ENCODE measurements at places on chromosomes 13 and 19.

DNA sequence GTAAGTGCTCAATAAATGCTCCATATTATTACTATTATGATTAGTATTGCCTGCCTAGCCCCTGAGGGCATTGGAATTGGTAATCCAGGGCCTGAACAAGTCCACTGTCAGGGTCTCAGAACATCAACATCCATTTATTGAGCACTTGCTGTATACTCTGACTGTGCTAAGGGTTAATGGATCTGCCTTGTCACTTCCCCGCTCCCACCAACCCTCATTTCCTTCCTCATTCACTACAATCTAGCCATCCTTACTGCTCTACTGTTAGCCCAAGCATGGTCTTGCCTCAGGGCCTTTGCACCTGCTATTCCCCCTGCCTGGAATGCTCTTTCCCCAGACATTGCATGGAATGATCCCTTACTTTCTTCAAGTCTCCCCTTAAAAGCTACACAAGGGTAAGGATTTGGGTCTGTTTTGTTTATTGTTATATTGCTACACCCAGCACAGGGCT is 12.7 kb upstream of the ANGPTL8 start:
- DNase-seq: no peak

GRCh38 chr19:47628078-47628771 is 19.3 kb downstream of the BICRA start:
- DNase-seq: no peak

DNA sequence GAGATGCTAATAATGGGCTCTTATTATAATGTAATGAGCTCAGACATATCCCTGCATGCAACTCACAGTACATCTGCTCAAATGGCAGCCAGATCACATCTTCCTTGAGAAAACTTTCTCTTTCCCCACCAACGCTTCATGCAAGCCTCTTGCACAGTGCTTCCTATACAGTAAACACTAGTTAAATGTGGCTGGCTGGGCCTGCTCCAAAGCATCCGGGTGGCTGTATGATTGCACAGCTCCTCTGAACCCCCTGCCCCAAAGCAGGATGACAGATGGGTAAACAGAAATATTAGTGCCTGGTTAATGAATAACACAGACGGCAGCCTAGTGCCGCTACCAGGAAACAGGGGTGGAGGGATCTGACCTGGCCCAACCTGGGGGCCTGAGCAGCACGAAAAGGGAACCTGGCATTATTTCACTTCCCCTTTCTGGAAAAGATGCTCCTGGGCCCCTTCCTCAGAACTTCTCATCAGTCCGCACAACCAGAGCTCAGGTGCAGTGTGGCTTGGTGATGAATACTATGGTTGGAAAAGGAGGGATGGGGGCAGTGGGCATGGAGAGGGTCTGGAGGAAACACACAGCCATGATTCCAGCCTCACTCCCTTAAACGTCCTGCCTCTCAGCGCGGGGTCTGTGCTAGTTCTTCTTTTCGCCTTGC is 10.8 kb downstream of the FFAR2 start:
- DNase-seq: no peak

GRCh38 chr19:32675720-32676185 is at the start of gene RGS9BP:
TSS of gene RGS9BP (plus strand) at chr19:32675848. CDS start at chr19:32676264, 416 bp downstream.
- DNase-seq: peak; percentile 72

DNA sequence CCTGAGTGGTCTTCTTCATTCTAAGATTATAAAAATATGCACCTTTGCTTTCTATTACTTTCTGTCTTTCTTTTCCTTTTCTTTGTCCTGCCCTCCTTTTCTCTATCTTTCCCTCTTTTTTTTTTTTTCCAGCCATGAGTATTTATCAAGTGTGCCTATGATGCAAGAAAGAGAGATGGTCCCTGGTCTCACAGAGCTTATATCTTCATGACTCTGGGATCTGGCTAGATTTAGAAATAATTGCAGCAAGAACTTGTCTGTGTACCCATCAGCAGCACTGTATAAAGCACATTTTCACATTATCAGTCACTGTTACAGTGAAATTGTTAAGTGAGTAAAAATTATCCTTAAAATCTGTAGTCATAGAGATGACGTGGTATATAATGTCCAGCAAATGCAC is 31.6 kb upstream of the GAS6 start:
- no peak for DNase-seq

DNA sequence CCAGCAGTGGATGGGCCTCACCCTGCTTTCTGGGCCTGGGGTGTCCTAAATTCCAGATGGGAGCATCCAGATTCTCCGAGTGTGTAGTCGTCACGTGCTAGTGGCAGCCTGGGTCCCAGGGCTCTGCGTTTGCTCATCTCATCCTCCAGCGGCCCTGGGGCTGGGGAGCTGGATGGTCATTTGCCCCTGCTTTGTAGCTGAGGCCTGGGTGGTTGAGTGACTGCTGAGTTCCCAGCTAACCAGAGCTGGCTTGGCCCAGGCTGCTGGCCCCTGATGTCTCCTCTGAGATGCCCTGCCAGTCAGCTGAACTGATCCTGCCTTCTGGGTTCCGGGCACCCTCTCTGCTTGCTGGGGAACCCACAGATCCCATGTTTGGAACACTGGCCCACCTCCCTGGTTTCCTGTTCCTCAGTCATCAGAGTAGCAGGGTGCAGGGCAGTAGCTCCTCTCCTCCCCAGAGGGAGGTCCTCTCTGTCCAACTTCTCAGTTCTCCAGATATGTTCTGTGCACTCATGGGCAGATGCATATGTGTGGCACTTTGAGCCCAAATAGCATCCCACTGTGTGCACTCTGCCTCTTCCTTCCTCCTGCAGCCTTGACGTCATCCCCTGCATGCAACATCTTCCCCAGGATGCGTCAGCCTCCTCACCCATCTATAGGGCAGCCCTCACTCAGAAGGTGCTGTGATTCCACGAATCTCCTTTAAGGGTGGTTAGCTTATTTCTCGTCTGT is 22.4 kb upstream of the CRTC1 start:
- no peak for DNase-seq

DNA sequence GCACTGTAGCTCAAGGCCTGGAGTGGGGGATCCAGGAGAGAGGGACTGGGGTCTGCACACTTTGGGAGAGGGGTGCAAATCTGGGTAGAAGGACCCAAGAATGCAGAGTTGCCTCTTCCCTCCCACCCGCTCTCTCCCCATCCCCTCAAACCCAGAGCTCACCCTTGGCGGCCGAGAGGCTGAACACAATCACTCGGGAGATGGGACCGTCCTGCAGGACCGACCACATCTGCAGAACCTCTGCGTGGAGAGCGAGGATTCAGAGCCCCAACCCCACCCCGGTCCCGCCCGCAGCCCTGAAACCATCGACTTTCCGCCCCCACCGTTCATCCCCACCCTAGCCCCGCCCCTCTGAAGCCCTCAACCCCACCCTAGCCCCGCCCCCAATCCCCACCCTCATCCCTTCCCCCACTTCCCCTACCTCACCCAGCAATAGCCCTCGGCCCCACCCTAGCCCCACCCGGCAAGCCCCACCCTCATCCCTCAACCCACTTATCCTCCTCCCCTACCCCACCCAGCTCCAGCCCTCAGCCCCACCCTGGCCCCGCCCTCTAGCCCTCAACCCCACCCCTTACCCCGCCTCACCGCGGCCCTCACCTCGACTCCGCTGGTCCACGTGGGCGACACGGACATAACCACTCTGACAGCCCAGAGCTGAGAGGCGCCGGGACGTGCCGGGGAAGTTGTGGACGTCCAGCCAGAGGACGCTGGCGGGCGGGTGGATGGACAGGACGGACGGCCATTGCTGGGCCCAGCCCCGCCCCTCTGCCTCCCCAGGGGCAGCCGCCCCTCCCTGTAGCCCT is 4.1 kb downstream of the KPTN start:
- DNase-seq: peak; percentile 28

DNA sequence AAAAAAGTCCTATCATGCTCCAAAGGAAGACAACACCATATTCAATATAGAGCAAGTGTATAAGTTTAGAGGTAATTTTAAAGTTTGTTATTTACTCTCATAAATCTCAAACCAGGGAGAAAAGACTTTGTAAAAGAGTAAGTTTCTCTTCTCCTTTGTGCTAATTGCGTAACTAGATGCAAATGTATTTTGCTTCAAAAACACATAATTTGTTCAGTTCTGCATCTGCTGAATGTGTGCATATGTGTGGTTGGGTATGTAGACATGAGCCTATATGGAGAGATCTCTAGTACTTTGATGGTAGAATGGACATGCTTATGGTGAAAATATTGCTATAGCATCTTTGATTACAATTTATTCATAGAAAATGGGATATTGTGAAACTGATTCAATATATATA is 17.8 kb upstream of the MIR17HG start:
- DNase-seq: no peak

GRCh38 chr13:98664047-98664446 is 87.1 kb upstream of the STK24 start:
- DNase-seq: peak; percentile 89

DNA sequence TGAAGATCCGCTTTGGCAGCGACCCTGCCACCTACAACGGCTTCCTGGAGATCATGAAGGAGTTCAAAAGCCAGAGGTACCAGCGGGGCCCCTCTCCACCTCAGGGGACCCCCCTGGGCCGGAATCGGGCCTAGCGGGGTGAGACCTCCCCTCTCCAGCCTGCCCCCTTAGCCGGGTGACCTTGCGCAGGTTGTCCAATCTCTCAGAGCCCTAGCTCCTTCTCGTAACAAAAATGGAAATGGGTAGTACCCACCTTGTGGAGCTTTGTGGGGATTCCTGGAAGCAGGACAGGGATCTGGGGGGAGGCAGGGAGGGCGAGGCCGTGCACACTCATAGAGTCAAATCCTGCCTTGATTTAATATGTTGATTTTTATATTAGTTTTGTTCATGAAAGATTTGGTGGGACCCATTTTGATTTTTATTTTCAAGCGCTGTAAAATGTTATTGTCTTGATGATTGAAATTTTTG is 658 bp downstream of the SIN3B start:
- DNase-seq: no peak

DNA sequence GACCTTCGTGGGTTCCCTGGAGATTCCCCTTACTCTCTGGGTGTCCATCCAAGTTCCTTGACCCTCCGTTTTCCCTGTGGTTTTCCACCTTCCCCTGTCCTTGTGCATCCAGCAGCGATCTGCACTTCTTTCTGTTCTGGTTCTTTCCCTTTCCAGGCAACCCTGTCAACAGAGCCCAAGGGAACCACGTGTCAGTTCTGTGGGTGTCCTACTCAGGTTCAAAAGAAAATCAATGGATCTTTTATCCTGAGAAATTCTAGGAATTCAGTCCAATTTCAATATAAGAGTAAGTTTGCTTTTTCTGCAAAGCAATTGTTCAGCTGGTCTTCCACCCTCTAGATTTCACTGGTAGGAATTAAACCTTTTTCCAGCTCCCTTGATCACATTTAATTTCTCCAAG is 1394.8 kb upstream of the SLC10A2 start:
- no peak for DNase-seq

DNA sequence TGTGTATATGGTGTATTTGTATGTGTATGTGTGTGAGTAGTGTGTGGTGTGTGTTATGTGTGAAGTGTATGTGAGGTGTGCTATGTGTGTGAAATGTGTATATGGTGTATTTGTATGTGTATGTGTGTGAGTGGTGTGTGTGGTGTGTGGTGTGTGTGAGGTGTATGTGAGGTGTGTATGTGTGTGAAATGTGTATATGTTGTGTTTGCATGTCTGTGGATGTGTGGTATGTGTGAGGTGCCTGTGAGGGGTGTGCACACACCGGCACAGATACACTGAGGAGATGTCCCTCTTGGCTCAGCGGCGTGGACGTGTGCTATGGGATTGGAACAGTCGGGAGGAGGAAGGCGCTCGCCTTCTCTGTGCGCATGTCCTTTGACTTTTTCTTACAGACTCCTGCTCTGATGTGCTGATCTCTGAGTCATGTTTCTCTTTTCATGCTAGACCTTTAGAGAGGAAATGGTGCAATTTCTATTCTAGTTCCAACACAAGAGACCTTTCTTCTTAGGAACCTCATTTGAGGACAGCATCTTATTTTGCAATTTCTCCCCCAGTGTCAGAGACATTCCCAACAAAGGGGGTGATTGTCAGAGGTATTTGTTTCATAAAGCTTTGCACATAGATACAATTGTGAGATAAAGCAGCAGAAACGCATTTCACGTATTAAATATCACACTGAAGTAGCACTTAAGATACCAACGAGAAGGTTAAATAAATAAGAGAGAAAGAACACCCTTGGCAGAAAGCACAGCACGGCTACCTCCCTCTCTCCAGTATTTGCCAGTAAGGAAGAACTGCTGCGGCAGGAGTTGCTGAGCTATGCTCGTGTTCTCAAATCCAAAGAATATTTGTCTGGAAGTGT is 11.3 kb upstream of the TNFRSF19 start:
- DNase-seq: peak; percentile 89

GRCh38 chr13:39111145-39111544 is 72.9 kb downstream of the NHLRC3 start:
- no peak for DNase-seq

DNA sequence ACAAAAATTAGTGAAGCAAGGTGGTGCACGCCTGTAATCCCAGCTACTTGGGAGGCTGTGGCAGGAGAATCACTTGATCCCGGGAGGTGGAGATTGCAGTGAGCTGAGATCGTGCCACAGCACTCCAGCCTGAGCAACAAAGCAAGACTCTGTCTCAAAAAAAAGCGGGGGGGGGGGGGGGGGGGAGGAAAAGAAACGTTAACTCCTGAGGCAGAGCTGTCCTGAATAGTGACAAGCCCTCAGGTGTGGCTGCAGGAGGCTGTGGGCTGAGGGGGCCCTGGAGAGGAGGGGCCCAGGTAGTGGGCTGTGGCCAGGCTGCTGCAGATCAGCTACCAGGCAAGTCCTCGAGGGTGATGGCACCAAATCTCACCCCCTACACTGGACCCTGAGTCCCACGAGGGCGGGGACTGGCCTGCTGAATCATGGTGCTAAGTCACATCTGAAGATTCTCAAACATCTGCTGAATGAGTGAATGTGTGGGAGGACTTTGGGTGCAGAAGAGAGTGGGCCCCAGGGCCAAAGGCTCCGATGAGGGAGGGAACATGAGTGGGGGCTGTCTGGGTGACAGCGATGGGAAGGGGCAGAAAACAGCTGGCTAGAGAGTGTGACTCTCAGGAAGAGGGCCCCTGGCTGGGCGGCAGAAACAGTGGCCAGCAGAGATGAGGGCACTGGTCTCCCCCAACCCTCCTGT is 24.6 kb upstream of the ATP1A3 start:
- DNase-seq: peak; percentile 43

DNA sequence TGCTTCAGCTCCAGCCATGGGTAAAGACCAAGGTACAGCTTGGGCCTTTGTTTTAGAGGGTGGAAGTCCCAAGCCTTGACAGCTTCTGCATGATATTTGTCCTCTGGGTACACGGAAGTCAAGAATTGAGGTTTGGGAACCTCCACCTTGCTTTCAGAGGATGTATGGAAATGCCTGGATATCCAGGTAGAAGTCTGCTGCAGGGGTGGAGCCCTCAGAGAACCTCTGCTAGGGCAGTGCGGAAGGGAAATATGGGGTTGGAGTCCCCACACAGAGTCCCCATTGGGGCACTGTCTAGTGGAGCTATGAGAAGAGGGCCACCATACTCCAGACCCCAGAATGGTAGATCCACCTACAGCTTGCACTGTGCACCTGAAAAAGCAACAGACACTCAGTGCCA is 23.0 kb upstream of the MYO16 start:
- no peak for DNase-seq

- no peak for DNase-seq
Measured at GRCh38 chr13:112240076-112240475, 136.1 kb upstream of the SPACA7 start.

GRCh38 chr13:44244288-44244687 is 129.3 kb upstream of the SERP2 start:
- peak; percentile 95 for DNase-seq

Data from fibroblast of mammary gland (primary cell).